ENCODE measurements at places on chromosomes 2 and 18. TPM values are rescaled to one million over a fixed set of nuclear protein-coding genes. Genes with fewer than 3 reads are reported as not detected.

- H3K4me1 ChIP-seq = no peaks in the 10 kb centered on the region
- H3K4me3 ChIP-seq = no peak overlapping the region
- no peaks in the 10 kb centered on the region for H3K36me3 ChIP-seq
- H3K27me3 ChIP-seq = no peaks in the 10 kb centered on the region
These were observed 43.1 kb upstream of the GPC1 start for GRCh38 chr2:240392084-240392947.

GRCh38 chr2:112765251-112765650 lies 842 bp upstream of the CKAP2L start:
- H3K27ac ChIP-seq = peak overlapping the region; percentile 98
- H3K4me1 ChIP-seq = peaks cover 15% of the 10 kb centered on the region
- no peak for DNase-seq
- H3K4me3 ChIP-seq = peak overlapping the region; percentile 76
- H3K27me3 ChIP-seq = no peaks in the 10 kb centered on the region
- H3K36me3 ChIP-seq = no peaks in the 10 kb centered on the region

DNA sequence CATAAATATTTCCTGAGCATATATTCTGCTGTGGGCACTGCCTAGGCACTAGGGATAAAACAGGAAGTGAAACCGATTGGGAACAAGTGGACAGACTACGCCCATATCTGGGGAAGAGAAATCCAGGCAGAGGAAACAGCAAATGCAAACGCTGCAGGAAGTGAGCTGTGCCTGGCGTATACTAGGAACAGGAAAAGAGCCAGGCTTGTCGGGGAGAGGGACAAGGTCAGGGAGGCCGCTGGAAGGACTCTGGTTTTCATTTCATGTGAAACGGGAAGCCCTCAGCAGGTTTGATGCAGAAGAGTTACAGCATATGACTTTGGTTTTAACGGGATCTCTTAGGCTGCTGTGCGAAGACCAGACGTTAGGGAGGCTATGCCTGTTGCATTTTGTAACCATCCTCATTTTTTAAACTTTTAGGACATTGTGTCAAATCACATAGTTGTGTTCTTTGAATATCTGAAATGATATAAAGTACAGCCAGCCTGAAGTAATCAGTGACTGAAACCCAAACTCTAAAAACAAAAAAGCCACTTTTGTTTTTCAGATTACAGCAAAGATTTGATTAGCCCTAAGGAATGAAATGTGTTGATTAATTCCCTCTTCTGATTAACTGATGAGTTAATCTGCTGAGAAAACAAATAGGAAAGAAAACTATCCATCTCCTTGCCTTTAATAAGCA lies 110.2 kb upstream of the PIEZO2 start:
- no peaks in the 10 kb centered on the region for H3K36me3 ChIP-seq
- no peak overlapping the region for H3K27ac ChIP-seq
- no peaks in the 10 kb centered on the region for H3K4me1 ChIP-seq
- no peak overlapping the region for H3K4me3 ChIP-seq

The KLHL29 gene
- 0.81 TPM for total RNA-seq

The SIGLEC15 gene
- total RNA-seq = not detected

The PLGLB2 gene
- 0.77 TPM for total RNA-seq
